ENCODE measurements at places on chromosomes 11 and 22. TPM values are rescaled to one million over a fixed set of nuclear protein-coding genes. Genes with fewer than 3 reads are reported as not detected.

Gene KCNJ5
- total RNA-seq = not detected

Gene BACE1
- 17.9 TPM for total RNA-seq

Gene MS4A8
- total RNA-seq = not detected

Gene SLC43A3
- 44.2 TPM for total RNA-seq

Gene TRPC6
- under 0.01 TPM for total RNA-seq

Gene RIC3
- total RNA-seq = 0.38 TPM

Gene E2F8
- 4.6 TPM for total RNA-seq

Gene MRGPRE
- not detected for total RNA-seq

Gene FGF4
- not detected for total RNA-seq

Gene SLC35F2
- 50.4 TPM for total RNA-seq

Gene LGR4
- 41.5 TPM for total RNA-seq

Gene MRPL11
- 71.0 TPM for total RNA-seq

Gene TMEM151A
- total RNA-seq = 0.16 TPM

Gene MMP8
- not detected for total RNA-seq
